Amniotic stem cell (primary cell): ENCODE measurements at places on chromosomes 4 and X.

DNA sequence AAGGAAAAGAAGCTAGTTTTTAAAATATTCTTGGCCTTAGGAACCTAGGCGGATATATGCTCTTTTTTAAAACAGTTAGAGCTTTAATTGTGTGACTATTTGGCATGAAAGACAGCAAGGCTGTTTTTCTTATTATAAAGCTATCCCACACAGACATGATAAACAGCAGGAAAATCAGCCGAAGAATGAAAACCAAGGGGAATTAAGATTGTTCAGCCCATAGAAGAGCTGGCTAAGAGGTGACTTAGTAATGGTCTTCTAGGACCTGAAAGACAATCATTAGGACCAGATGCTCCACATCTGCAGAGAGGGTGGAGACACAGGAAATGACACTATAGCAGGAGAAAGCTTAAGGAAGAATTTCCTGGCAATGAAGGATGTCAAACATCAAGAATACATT is 171.4 kb upstream of the NRK start:
- no peak for DNase-seq

GRCh38 chrX:37608156-37608555 is 36.7 kb downstream of the LANCL3 start:
- DNase-seq = no peak

DNA sequence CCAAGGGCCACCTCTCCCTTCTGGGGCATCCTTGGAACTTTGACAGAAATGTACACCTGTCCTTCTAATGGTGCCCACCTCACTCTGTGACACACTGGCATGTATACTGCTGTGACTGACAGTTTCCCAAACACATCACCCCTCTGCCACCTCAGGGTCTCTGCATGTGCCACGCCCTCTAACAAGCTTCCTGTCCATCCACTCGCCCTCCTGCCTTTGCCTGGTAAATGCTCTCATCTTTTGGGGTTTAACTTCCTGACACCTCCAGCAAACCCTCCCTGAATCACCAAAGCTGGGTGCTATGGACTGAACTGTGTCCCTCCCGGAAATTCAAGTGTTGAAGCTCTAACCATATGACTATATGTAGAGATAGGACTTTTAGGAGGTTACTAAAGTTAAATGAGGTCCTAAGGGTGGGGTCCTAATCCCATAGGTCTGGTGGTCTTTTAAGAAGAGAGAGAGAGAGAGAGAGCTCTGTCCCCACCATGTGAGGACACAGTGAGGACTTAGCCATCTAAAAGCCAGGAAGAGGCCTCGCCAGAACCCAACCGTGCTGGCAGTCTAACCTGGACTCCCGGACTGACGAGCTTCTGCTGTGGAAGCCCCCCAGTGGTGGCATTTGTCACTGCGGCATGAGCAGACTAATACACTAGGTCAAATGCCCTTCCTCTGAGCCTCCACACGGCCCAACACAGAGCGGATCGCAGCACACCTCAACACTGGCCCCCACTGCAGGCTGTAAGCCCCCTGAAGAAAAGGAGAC is 95.6 kb downstream of the AFAP1 start:
- DNase-seq = peak; percentile 28

GRCh38 chrX:21747558-21747957 is 10.4 kb downstream of the SMPX start:
- no peak for DNase-seq

GRCh38 chrX:48470833-48471118 is 716 bp upstream of the SLC38A5 start:
- no peak for DNase-seq

- DNase-seq = no peak
These were observed 2.5 kb upstream of the CDKL5 start for GRCh38 chrX:18422886-18423285.

DNA sequence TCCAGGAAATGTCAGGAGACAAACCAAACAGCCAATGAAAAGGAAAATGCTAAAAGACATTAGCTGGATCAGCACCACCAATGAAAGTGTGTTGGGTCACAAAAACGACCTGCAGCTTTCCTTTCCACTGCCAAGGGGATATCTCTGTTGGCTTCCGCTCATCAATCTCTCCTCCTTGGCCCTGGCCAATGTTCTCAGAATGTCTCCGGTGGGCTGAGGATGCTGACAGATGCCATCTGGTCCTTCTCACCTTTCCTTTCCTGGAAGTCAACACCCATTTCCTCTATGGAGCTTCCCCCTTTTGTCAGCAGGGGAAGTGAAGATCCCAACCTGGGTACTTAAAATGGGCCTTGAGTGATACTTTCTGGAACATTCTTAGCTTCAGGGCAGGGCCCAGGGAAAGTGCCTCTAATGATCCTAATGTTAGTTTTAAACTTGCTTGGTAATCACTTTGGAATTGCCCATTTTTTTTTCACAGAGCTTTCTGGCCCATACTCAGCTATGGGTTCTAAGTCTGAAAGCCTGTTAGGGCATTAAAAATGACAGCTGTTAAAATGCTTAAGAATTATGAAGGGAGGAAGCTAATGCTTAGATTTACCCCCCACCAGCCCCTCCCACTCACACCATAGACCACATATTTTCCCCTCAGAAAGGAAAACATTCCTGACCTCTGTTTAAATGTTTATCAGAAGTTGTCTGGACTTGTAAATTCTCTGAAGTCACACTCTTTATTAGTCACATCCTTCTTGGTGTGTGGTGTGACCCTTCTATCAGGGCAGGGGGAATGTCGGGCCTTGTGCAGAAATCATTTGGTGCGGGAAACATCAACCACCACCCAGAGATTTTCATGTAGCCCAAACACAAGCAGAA is 29.2 kb downstream of the IGFBP7 start:
- peak; percentile 81 for DNase-seq

GRCh38 chrX:72240976-72241375 is 2.1 kb upstream of the ERCC6L start:
- no peak for DNase-seq

DNA sequence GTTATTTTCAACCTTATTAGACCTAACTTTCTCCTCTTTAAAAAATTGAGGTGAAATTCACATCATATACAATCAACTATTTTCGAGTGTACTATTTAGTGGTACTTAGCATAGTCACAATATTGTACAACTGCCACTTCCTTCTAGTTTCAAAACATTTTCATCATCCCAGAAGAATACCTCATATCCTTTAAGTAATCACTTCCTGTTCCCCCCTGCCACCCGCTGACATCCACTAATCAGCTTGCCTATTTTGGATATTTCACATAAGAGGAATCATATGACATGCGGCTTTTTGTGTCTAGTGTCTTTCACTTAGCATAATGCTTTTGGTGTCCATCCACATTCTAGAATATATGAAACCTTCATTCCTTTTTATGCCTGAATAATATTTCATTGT is 10.0 kb upstream of the PPA2 start:
- no peak for DNase-seq

- DNase-seq = peak; percentile 44
These were observed 137.5 kb downstream of the AFAP1 start for GRCh38 chr4:7802093-7802726.

DNA sequence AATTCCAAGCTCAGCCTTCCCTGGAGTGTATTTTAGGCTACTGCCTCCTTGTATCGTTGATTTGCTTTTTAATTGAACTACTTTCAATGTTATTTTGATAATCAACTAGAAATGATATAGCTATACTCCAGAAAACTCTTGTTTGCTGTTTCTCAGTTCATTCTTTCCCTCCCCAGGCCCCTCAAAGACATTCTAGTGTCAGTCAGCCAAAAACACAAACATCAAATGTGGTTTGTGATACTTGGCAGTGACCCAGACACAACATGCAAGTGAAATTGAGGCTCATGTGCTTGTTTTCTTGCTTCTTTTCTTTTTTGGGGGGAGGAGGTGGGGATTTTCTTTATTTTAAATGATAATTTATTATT is 7.6 kb downstream of the FAT4 start:
- no peak for DNase-seq

DNA sequence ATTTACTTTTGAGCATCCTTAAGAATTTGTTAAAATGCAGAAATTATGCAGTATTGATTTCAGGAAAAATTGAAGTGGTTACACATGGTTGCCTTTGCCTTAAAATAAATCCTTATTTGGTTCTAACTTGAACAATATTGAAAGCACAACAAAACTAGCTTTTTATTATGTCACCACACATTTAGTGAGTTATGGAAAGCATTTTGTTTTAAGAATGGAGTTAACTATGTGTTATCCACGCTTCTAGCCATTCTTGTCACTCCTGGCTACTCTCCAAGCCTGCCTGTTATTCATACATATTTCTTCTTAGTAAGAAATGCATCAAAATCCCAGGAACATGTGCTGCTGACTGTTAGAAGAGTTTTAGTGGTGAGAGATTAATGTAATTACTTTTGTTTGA is 73.9 kb downstream of the FAT4 start:
- DNase-seq = peak; percentile 7

- no peak for DNase-seq
These were observed at the start of gene CXCL10 for GRCh38 chr4:76023389-76023788. Gene CXCL10, minus strand, starts transcription at chr4:76023497. Its CDS starts 66 bp downstream, at chr4:76023431.

- no peak for DNase-seq
These were observed 216.6 kb upstream of the INTU start for GRCh38 chr4:127416115-127416514.

DNA sequence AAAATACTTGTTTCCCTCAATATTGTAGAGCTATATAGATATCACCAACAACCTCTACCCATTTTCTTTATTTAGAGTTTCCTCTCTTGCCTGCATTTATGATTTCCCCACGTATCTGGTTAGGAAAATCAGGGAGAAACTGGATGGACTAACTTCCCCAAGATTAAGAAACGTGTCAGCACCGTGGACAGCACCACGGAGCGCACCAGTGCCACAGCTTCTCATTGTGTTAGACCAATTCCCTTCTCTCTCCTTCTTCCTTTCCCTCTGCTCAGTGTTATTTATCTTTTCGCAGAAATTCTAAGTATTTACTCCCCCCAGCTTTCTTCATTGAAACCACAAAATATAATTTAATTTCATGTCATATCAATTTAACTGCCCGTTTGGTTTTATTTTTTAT is 568.6 kb upstream of the BOD1L1 start:
- DNase-seq = peak; percentile 18

- no peak for DNase-seq
These were observed 5.4 kb upstream of the PF4V1 start for GRCh38 chr4:73847526-73848182.

- DNase-seq = no peak
These were observed 81.4 kb downstream of the EVC2 start for GRCh38 chr4:5626913-5627312.

- DNase-seq = no peak
These were observed 29.9 kb upstream of the UBE2NL start for GRCh38 chrX:143854006-143854405.

GRCh38 chr4:103076747-103077347 is at the start of gene SLC9B2:
Gene SLC9B2, minus strand, starts transcription at chr4:103076761. Its CDS starts 9,211 bp downstream, at chr4:103067550.
- no peak for DNase-seq

DNA sequence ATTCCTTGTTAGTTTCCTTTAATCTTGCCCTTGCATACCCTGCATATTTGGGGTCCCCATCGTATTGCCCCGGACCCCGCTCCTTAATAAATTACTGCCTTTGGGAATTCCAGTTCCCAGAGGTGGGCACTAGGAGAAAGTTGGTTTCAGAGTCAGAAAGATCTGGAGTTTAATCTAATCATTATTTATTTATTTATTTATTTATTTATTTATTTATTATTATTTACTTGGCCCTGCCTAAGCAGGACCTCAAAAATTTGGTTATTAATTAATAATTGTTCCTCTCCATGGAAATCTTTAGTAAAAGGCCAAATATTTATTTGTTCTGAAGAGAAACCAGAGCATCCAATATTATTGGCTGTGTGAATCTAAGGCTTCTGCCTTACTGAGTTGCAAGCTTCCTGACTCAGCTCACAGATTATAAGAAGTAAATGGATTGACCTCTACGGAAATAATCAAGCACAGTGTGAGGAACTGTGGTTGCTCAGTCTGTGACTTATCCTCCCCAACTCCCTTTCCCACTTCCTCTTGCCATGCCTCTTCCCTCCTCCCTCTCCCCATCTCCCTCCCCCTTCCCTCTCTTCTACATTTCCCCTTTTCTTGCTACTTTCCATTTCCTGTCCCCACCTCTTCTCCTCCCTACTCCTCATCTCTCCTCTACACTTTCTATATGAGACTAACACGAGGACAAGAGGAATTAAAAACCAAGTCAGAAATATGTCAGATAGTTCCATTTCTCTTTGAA is 61.5 kb upstream of the AP1S2 start:
- DNase-seq = no peak

- no peak for DNase-seq
These were observed 59.6 kb upstream of the DHX15 start for GRCh38 chr4:24643774-24644520.

DNA sequence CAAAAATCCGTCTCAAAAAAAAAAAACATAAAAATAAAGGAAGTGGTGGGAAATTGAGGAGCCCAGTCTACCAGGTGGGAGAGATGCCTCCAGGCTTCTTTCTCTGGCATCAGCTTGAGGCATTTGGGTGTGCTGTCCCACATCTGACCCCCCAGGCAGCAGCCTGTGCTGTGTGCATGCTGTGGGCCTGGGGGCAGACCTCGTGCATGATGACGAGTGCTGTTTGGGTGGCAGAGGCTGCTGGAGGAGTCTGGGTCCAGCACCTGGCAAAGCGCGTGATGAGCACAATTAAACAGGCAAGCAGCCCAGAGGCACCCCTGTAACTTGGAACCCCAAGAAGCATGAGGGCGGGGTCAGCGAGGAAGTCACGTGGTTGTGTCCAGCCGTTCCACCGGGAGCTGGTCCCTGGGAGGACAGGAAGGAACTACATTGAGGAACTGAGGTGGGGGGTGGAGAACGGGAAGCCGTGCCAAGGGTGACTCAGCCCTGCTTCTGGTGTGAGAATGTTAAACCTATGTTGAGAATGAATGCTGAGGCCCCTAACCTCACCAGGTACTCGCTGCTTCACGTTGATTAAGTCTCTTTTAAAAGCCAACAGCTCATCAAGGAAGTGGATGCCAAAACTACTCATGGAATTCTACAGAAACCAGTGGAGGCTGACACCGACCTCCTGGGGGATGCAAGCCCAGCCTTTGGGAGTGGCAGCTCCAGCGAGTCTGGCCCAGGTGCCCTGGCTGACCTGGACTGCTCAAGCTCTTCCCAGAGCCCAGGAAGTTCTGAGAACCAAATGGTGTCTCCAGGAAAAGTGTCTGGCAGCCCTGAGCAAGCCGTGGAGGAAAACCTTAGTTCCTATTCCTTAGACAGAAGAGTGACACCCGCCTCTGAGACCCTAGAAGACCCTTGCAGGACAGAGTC is 6.1 kb downstream of the TACC3 start:
- DNase-seq = no peak

- DNase-seq = peak; percentile 3
These were observed 1.6 kb downstream of the CASK start for GRCh38 chrX:41921492-41922430.

DNA sequence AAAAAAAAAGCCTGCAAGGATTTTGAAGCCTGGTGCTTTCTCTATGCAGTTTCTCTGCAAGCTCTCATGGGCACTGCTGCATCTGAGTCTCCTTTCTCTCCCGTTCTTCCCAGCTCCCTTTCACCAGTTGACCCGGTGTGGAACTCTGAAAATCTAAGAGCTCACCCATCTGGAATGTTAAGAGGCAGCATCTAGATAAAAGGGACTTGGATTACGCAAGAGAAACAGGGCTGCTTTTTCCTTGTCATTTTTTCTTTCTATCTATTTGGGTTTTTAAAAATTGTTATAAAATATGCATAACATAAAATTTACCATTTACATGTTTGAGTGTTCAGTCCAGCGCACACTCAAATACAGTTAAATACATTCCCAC is 95.2 kb upstream of the RPS6KA3 start:
- DNase-seq = peak; percentile 28
